ENCODE measurements at places on chromosomes 11 and 22. TPM values are rescaled to one million over a fixed set of nuclear protein-coding genes. Genes with fewer than 3 reads are reported as not detected.

DNA sequence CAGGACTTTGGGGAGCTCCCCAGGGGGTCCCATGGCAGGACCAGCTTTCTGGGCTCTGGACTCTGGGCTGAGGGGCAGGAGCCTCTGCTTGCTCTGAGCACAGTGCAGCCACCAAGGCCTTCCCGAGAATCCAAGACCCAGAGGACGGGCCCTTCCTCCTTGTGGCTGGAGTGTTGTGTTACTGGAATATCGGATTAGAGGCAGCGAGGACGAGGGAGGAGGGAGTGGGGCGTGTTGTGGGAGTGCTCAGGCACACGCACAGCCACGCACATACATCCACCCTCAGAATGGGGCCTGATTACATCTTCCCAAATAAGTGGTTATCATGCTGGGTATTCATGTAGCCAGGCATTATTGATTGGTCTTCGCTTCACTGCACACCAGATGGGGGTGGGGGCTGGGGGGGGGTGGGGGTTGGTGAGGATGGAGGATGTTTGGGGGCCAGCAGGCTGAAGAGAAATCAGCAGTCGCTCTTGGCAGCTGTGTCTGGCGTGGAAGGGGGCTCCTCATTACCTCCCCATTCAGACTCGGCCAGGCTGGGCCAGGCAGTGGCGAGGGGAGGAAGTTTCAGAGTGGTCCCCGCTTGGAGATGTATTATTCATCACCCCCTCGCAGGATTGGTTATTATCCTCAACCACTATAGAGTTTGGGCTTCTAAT lies 120.9 kb downstream of the ST3GAL4 start:
- no peak for DNase-seq

MCM5 gene
- 25.4 TPM for total RNA-seq

GRCh38 chr11:29282088-29282487 lies 734.7 kb downstream of the KCNA4 start:
- DNase-seq, result peak; percentile 56

DNA sequence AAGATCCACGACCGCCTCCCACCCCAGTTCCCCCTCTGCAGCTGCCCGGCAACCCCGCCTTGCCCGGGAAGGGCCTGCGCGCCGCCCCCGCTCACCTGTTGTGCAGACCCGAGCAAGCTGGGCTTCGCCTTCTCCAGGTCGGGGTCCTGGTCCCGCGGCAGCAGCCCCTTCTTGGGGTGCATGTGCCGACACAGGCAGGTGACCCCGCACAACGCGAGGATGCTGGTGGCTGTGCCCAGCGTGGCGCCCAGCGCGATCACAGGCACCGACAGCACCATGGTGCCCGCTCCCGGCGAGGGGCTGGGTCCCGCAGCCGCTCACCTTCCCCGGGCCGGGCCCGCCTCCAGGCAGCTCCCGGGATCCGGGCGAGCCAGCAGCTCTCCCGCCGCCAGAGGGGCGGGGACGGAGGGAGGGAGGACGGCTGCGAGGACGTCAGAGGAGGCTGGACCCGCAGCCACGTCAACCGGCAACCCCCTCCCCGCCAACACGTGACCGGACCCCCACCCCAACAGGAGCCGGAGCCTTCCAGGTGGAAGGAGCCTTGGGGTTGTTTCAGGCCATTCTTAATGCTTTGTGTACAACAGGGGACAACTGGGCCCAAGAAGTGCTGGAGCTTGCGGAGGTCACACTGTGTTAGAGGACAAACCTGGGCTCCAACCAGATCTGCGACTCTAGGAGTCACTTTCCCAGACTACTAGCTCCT lies at the start of gene SYT13:
Gene SYT13 (minus strand): TSS at position 412 of the 703 bp plus-strand sequence. CDS start 134 bp downstream, at position 278.
- DNase-seq, result peak; percentile 72

- no peak for DNase-seq
These were observed 317.8 kb downstream of the ST3GAL4 start for GRCh38 chr11:126673319-126673718.

DNA sequence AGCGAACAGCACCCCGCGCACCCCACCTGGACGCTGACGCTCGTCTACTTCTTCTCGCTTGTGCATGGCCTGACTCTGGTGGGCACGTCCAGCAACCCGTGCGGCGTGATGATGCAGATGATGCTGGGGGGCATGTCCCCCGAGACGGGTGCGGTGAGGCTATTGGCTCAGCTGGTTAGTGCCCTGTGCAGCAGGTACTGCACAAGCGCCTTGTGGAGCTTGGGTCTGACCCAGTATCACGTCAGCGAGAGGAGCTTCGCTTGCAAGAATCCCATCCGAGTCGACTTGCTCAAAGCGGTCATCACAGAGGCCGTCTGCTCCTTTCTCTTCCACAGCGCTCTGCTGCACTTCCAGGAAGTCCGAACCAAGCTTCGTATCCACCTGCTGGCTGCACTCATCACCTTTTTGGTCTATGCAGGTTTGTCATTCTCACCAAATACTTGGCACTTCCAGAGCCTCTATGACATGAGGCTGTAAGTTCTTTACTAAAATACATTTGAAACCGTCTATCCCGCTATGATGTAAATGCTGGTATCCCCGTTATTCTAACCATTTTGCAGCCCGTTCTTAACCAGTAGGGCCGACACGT lies 535 bp downstream of the AQP11 start:
- DNase-seq, result peak; percentile 25

- DNase-seq, result no peak
These were observed 16.6 kb upstream of the STK33 start for GRCh38 chr11:8610532-8611116.

HMOX1 gene
- total RNA-seq, result 41.1 TPM

DNA sequence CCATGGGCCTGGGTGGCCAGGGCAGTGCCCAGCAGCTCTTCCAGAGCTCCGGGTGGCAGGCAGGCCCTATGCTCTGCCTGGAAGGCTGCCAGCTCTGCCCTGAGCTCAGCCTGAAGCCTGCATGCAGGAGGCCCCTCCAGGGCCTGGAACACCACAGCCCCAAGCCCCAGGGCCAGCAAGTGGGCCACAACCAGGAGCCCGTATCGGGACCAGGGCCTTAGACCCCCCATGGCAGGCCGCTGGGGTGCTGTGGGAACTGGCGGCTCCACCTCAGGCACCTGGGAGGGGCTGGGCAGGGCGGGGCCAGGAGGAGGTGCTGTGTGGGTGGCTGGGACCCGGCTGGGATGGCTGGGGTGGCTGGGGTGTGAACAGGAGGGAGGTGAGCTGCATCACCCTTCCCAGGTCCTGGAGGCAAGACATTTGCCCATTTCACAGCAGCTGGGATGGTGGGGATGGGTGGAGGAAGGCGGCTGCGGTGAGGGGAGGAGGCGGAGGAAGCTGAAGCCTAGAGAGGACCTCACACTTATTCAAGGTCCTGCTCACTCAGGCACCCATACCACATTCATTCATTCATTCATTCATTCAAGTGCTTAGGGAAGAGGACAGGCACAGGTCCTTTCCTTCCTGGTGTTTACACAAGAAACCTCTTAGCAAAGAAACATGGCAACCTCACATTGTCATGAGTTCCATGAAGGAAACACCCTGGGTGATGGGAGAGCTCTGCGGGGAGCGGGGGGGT lies at the start of gene KCNK7:
Gene KCNK7 (minus strand): TSS at position 258 of the 739 bp plus-strand sequence. CDS start 28 bp downstream, at position 230.
- no peak for DNase-seq

GRCh38 chr11:107769189-107769588 lies 57.3 kb upstream of the SLN start:
- DNase-seq, result no peak

DNA sequence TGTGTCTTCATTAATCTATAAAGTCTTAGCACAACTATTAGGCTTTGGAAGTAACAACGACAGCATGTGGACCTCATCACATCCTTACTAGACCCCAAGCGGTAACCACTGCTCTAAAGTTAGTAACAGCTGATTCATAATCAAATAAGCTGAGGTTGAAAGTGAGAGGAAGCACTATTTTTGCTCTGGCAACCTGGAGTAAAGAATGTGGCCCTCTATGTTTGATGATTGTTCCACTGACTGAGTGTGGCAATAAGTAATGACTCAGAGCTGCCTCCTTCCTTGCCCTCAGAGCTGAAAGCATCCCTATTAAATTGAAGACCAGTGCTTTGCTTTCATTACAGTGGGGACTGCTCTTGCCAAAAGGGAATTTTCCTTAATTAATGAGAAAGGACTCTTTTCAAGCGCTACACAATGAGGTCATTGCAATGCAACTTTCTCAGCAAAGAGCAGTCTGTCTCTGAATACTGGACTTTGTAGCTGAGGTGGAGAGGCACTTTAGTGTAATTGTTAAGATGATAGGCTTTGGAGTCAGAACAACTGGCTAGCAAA lies 906.1 kb upstream of the RAG2 start:
- no peak for DNase-seq

GRCh38 chr11:2974272-2974671 lies 17.9 kb downstream of the NAP1L4 start:
- DNase-seq, result no peak

DNA sequence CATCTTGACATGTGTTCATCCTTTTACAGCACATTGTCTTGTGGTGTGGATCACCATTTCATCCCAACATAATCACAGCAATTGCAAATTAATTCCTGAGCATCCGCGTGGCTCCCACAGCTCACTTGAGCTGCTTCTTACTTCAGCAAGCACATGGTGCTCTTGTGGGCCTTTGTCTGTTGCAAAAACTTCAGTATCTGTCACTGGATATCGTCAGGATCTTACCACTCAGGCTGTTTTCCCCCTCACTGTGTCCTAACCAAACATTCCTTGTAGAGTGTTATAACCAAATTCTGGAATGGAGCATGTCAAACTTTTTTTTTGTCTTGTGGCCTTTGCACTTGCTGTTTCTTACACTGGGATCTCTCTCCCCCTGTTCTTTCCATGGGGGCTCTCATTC lies 683.1 kb upstream of the ARHGAP42 start:
- no peak for DNase-seq

DNA sequence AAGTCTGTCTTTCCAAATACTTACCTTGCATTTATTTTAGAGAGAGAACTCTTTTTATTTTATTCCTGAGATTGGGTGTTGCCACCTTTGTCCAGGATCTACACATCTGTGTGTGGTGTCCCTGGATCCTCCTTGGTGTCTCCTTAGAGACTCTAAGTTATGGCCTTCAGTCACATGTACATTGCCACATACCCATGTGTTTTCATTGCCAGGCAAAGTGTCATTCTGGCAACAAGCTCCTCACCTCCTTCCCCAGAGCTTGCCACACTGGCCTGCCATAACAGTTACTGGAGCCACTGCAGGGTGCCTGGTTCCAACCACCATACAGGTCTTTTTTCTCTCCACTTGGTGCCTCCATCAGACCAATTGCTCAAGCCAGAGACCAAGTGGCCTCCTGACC lies 379.7 kb downstream of the NTM start:
- no peak for DNase-seq

All from mucosa of gallbladder (tissue), 1 donor.